GM12878 (cell line): ENCODE measurements at places on chromosomes 5 and 9. TPM values are rescaled to one million over a fixed set of nuclear protein-coding genes. Genes with fewer than 3 reads are reported as not detected.

Gene SPINK6
- total RNA-seq, result not detected in 2 replicates

Gene HTR4
- total RNA-seq, result not detected in 2 replicates

Gene GABBR2
- total RNA-seq, result 1.4 TPM in 1 of 2 replicates, not detected in the other

Gene SLC26A2
- 5.7 and 6.1 TPM in 2 replicates for total RNA-seq

Gene LRRC19
- not detected in 2 replicates for total RNA-seq

Gene NIPBL
- total RNA-seq, result 45.4 and 45.7 TPM in 2 replicates

Gene FOXD4L3
- total RNA-seq, result 0.11 TPM in 1 of 2 replicates, not detected in the other

Gene SAPCD2
- 30.0 and 32.5 TPM in 2 replicates for total RNA-seq

- peak overlapping the region; percentile 84 for H3K27ac ChIP-seq
- H3K4me1 ChIP-seq, result peaks cover 20% of the 10 kb centered on the region
- peak; percentile 86 for DNase-seq
- no peaks in the 10 kb centered on the region for H3K36me3 ChIP-seq
- H3K4me3 ChIP-seq, result 0 out of 2 replicates have a peak overlapping the region, but pooled peaks have one; percentile 14
Observed at GRCh38 chr5:116681334-116682013, 106.9 kb upstream of the SEMA6A start.

DNA sequence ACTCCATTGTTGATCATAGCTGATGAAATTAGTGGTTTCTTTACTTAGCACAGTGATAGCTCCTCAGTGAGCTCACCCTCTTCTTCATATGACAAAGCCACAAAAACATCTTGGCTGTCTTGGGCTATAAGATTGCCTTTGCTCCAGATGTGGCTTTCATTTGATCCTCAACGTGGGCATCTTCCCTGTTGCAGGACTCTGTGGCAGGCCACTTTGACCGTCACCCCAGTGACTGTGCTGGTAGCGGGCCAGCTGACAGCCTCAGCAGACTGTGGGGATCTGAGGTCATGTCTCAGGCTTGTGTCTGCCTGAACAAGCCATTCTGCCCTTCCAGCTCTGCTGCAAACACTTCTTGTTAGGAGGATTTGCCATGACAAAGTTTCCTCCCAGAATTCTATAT, 422.2 kb downstream of the NR2F1-AS1 start:
- H3K27ac ChIP-seq, result no peak overlapping the region
- DNase-seq, result no peak
- no peak overlapping the region for H3K4me3 ChIP-seq

DNA sequence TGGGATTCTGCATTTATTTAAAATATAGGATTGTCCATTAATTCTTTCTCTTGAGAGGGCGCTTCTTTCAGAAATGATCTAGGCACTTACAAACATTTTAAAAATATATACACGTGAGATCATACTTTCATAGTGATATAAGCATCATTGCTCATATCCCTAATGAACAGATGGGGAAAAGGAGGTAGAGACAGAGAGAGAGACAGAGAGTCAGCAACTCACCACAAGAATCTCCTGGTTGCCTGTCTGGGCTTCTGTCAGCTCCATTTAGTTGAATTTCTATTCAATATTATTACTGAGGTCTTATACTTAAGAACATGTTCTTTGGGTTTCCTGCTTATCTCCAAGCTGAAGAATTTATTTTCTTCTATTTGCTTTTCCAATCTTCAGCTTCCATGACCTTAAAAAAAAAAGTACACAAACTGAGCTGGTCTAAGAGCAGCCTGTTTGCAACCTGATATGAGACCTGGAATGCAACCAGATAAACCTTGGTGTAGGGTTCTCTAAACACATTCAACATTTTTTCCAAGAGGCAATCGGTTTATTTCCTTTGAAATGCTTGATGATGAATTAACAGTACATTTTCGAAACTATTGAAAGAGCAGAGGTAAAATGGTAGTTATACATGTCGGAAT, 51.6 kb upstream of the LIFR start:
- H3K4me3 ChIP-seq, result no peak overlapping the region
- DNase-seq, result no peak
- no peaks in the 10 kb centered on the region for H3K4me1 ChIP-seq
- no peaks in the 10 kb centered on the region for H3K27me3 ChIP-seq
- no peaks in the 10 kb centered on the region for H3K36me3 ChIP-seq
- no peak overlapping the region for H3K27ac ChIP-seq

GRCh38 chr9:12014488-12014887, 678.7 kb upstream of the TYRP1 start:
- no peak overlapping the region for H3K27ac ChIP-seq
- no peaks in the 10 kb centered on the region for H3K27me3 ChIP-seq
- H3K4me3 ChIP-seq, result no peak overlapping the region
- no peaks in the 10 kb centered on the region for H3K4me1 ChIP-seq
- no peaks in the 10 kb centered on the region for H3K36me3 ChIP-seq

DNA sequence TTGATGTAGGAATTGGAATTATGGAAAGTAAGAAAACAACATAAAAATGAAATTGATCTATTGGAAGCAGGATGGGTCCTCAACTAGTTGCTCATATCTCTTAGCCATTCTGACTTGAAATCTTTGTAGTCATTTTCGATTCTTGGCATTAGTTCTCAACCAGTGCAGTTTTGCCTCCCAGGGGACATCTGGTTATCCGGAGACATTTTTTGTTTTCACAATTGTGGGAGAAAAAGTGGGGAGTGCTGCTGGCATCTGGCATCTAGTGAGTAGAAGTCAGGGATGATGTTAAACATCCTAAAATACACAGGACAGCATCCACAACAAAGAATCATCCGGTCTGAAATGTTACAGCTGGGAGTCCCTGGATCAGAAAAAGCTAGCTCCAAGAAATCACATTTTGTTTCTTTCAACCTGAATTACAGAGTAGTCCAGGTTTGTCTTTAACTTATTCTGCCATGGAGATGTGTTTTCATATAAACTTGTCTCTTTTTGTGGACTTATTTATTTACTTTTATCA, 74.9 kb downstream of the FBXL7 start:
- H3K36me3 ChIP-seq, result no peaks in the 10 kb centered on the region
- no peaks in the 10 kb centered on the region for H3K4me1 ChIP-seq
- no peak overlapping the region for H3K27ac ChIP-seq
- no peaks in the 10 kb centered on the region for H3K27me3 ChIP-seq
- no peak for DNase-seq

GRCh38 chr5:147051193-147051592, 172.6 kb upstream of the PPP2R2B start:
- no peak overlapping the region for H3K4me3 ChIP-seq
- H3K4me1 ChIP-seq, result no peaks in the 10 kb centered on the region
- no peak overlapping the region for H3K27ac ChIP-seq
- no peaks in the 10 kb centered on the region for H3K36me3 ChIP-seq
- no peak for DNase-seq

DNA sequence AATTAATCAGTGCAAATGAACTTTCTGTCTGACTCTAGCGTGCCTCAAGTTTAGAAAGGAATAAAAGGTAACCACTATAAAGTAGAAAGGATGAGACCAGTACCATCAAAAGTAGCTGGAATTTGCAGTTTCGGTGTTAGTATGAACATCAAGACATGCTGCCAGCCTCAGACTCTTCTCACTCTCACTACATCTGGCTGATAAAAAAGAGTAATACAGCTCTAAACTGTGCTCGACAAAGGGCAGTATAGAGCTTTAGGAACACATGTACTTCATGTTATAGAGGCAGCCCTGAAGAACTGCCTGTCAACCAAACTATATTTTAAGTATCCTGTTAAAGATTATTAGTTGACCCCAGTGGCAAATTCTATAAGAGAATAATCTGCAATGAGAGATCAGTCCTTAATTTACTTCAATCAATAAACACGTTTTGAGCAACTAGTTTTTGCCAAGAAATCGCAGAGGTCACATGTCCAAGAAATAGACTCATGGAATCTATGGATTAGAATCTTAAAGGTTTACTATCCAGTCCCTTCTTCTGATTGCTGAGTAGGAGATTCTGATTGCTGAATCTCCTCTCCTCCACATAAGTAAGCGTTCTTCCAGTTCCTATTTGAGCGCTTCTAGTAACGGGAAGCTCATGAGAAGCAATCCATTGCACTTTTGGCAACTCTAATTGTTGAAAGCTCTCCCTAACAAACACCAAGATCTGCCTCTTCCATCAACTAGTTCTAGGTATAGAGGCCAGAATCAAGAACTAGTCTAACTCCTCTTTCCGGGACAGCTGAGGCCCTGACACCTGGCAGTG, 941 bp downstream of the XPA start:
- H3K36me3 ChIP-seq, result no peaks in the 10 kb centered on the region
- DNase-seq, result no peak
- peaks cover 18% of the 10 kb centered on the region for H3K4me1 ChIP-seq
- H3K4me3 ChIP-seq, result peak overlapping the region; percentile 92
- no peaks in the 10 kb centered on the region for H3K27me3 ChIP-seq

DNA sequence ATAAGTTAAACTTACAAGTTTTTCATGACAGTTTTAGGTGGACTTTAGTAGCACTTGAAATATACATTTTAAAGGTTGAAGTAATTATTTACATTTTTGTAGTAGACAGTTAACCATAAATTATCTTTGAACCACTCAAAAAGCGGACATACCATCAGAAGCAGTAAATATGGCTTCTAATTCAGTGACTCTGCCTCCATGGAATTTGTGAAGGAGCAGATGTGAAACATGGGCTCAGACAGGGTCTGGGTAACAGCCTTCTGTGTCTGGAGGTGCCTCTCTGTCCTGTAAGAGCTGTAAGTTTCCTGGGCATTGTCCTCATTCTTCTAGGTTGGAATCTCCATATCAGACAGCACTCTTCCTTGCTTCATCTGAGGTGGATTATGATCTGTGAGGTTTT, 12.4 kb downstream of the RLN2 start:
- no peak overlapping the region for H3K4me3 ChIP-seq
- no peaks in the 10 kb centered on the region for H3K4me1 ChIP-seq
- no peak overlapping the region for H3K27ac ChIP-seq
- H3K27me3 ChIP-seq, result no peaks in the 10 kb centered on the region

- peaks cover 8% of the 10 kb centered on the region for H3K4me1 ChIP-seq
- H3K27me3 ChIP-seq, result no peaks in the 10 kb centered on the region
- H3K4me3 ChIP-seq, result no peak overlapping the region
- no peaks in the 10 kb centered on the region for H3K36me3 ChIP-seq
- no peak overlapping the region for H3K27ac ChIP-seq
Observed at GRCh38 chr9:85729882-85730281, 11.9 kb downstream of the AGTPBP1 start.
